Activated CD4-positive, alpha-beta T cell treated with anti-CD3 and anti-CD28 coated beads, Interleukin-2, amount 10 ng/mL, durations not matched to agents 7 days and 5 days (primary cell): ENCODE measurements at places on chromosomes 2 and 18.

- no peak for DNase-seq
Observed at GRCh38 chr2:108570416-108570815, 36.1 kb downstream of the LIMS1 start.

GRCh38 chr2:42048299-42049220 lies 739 bp downstream of the PKDCC start:
- no peak for DNase-seq

DNA sequence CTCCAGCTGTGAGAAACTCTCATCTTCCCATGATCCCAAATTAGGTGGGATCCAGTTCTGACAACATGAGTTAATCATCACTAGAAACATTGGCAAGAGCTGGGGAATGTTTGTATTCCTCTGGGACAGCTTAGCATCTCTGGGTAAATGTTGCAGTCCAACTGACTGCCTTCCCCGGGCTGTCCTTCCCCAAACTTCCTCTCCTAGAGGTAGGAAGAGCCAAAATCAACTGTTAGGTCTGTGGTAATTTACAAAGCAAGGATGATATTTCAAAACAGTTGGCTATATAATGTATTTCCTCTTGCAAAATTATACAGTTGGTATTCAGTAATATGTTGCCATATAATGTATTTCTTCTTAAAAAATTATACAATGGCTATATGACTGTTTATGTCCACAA lies 148.5 kb downstream of the MGAT5 start:
- no peak for DNase-seq

DNA sequence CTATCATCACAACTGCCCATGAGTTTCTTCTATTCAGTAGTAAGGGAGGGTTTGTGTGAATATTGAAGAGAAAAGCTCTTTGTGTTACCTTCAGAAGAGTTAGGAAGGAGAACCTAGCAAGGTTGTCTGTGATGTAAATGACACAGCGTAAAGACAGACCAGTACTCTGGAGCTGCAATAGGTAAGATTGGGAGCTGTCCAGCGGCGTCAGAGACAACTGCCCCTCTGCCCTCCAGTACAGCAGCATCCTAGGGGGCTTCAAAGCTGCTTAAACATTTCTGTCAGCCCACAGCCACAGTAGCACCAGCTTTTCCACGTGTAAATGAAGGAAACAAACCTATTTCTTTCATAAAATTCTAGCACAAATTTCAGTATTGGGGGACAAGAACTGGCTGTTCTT lies 34.5 kb downstream of the NYAP2 start:
- no peak for DNase-seq

DNA sequence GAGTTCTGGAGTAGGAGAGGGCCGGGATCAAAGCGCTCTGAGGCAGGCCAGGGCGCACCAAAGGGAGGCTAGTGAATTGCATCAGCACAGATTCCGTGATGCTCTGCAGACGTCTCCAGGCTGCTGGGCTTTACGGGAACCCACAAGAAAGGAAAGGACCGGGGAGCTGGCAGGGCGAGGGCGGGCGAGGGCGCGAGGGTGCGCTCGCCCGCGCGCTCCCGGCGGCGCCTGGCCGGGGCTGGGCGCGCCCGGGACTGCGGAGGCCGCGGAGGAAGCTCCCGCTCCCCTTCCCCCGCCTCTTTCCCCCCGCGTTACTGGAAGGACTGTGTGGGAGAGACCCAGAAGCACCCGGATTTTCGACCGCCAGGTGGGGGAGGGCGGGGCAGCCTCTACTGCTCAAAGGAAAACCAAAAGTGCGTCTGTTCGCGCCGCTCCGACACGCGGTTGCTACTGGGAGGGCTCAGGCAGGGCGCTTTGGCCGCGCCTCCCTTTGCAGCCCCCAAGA lies 2.4 kb upstream of the FOSL2 start:
- peak; percentile 90 for DNase-seq

DNA sequence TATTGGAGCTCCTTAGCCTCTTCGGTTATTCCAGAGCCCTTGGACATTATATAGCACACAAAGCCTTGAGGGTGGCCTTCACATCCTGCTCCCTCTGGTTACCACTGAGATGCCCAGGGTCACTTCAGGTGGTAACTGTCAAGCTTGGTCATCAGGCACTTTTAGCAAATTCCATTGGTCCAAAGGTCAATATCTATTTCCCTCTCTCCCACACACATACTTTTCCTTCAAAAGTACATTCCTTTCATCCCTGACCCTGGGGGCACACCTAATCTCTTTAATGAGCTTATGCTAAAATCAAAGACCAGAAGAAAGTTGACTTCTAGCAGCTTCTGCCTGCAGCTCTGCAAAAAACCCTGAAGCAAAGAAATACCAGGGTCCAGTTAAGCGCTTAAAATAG lies 172.0 kb upstream of the NRP2 start:
- no peak for DNase-seq

DNA sequence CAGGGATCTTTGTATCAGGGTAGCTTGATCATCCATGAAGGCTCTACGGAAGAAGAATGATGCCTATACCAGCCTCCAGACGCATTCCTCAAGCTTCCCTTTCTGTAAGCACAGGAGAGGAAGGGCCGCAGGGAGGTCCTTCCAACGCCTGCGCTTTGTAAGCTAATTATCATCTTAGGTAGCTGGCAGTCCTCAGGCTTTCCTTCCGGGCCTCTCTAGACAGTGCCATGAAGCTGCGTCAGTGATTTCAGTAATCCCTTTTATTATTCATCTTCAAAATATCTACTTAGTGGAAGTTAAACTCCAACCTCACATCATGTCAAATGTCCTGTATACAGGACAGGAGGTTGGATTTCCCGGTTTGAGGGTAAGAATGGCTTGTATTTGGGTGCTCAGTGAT lies 92.3 kb downstream of the ETAA1 start:
- no peak for DNase-seq

- DNase-seq = no peak
Observed at GRCh38 chr18:23857164-23857552, 157.4 kb upstream of the TTC39C start.

DNA sequence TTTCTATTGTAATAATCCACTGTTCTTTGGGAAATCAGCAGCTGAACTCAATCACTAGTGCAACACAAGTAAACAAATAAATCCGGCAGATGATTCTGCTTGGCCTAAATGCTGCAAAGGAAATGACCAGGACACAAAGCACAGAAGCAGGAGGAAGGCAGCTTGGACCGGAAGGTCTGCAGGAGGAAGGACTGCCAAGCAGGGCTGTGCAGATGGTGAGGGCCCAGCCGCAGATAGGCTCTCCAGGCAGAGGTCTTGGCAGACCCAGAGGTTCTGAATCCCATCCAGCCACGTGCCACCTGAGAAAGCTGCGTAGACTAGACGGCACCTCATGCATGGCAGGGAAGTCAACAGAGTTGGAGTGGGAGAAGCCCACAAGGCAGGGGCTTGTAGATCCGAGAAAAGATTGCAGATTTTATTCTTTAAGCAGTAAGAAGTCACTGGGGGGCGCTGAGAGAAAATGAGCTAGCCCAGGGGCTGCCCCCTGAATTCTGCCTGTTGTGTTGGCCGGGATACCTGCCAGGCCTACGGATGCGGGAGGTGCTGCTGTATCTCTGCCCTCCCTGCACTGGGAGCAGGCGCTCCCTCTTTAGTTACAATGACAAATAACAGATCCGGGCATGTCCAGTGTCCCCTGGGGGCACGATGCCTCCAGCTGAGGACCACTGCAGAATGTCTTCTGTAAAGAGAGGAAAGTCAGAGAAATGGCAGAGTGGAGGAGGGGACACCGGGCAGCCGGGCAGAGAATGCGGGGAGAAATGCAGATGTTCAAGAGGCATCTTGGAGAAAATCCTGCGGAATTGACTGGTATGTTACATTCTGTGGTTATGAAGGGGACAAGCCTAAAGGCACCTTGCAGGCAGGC lies 153.5 kb downstream of the PXDN start:
- DNase-seq = no peak

GRCh38 chr2:69298862-69299261 lies 88.2 kb downstream of the GFPT1 start:
- no peak for DNase-seq

DNA sequence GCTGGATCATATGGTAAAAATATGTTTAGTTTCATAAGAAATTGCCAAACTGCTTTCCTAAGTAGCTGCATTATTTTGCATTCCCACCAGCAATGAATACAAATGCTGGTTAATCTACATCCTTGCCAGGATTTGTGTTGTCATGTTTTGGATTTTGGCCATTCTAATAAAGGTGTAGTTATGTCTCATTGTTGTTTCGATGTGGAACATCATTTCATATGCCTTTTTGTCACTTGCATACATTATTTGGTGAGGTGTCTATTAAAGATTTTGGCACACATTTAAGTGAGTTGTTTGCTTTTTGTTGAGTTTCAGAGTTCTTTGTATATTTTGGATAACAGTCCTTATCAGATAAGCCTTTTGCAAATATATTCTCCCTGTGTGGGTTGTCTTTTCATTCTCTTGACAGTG lies 299.2 kb upstream of the TFPI start:
- no peak for DNase-seq

- no peak for DNase-seq
Observed at GRCh38 chr2:72951303-72952095, 34.2 kb downstream of the EMX1 start.

- DNase-seq = no peak
Observed at GRCh38 chr18:60090170-60090569, 190.4 kb downstream of the PMAIP1 start.

DNA sequence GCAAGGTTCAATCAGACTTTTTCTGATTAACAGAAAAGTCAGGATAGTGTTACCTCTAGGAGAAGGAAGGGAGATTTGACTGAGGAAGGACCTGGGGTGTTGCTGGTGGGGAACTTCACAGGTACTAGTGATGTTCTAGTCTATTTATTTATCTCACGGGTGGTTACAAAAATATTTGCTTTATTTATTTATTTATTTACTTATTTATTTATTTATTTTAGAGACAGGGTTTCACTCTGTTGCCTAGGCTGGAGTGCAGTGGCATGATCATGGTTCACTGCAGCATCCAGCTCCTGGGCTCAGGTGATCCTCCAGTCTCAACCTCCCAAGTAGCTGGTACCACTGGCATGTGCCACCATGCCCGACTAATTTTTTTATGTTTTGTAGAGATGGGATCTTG lies 105.4 kb downstream of the MCFD2 start:
- no peak for DNase-seq

DNA sequence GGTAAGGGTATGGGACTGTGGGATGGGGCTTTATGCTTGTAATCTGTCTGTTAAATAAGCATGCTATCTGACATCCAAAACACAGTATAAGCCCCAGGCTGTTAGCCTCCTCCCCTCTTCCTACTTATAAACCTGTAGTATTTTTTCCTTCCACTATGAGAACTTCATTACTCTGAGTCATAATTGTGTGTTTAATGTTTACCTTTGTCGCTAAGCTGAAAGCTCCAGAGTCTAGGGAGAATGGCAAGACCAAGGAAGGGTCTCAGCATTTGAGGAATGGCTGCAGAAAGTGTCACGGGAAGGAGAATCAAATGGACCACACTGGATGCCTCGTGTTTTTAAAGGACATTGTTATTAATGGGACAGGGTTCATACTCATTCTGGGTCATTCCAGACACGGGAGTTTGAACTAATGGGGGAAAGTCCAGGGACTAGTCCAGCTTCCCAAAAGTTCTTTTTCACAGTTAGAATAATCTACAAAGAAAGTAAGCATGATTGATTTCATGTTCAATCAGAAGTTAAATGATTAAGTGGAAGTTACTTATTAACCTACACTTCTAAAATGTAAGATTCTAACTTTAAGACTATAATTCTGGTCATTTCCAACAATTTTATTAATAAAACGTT lies 292.2 kb downstream of the AFF3 start:
- no peak for DNase-seq

GRCh38 chr18:22439447-22439846 lies 21.7 kb upstream of the CTAGE1 start:
- DNase-seq = no peak

GRCh38 chr2:9364791-9365497 lies 58.4 kb downstream of the ITGB1BP1 start:
- no peak for DNase-seq

DNA sequence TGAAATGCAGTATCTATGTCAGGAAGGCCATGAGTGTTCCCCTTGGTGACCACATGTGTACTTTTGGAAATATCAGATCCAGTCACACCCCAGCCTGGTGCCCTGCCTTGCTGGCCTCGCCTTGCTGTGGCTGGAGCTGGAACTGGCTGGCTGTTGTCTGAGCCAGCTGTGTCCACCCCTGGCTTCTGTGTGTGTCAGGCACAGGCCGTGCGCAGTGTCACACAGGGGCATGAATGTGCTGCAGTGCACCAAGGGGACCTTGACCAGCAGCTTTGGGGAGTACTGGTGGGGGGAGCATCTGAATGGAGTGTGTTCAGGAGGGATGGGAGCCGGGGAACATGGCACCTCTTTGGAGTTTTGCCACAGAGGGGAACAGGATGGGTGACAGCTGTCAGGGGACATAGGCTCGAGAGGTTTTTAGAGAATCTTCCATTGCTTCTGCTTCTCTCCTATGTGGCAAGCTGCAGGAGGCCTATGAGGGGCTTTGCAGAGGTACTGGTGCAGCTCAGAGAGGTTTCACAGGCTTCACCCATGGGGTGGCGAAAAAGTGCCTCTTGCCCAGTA lies 44.7 kb upstream of the FAHD2A start:
- DNase-seq = no peak

- no peak for DNase-seq
Observed at GRCh38 chr18:37709740-37710139, 144.1 kb upstream of the CELF4 start.

- no peak for DNase-seq
Observed at GRCh38 chr18:32618546-32618945, 147.9 kb upstream of the GAREM1 start.

GRCh38 chr2:219555956-219556355 lies 12.1 kb downstream of the TMEM198 start:
- DNase-seq = no peak

DNA sequence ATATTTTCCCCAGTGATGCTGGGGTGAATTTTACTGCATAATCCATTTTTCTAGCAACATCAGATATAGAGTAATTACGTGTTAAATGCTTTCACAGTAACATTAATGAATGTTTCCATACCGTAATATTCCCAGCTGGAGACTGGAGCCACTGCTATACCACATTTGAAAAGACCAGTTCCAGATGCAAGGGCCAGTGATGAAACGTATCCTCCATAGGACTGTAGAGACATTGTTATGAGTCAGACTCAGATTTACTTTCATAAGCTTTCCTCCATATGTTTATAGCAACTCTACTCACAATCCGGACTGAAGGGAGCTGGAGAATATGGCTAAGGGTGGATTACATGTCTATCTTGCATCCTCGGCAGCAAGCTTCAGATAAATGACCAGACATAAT lies 22.7 kb upstream of the GCG start:
- DNase-seq = no peak
